ENCODE measurements at places on chromosomes 13 and 19. TPM values are rescaled to one million over a fixed set of nuclear protein-coding genes. Genes with fewer than 3 reads are reported as not detected.

The NOTCH3 gene
- 18.6 TPM for total RNA-seq

The POU4F1 gene
- not detected for total RNA-seq

The TTC9B gene
- total RNA-seq, result 0.29 TPM

The SERTM1 gene
- total RNA-seq, result not detected

The IGLON5 gene
- not detected for total RNA-seq

The P2RY11 gene
- 2.9 TPM for total RNA-seq

The ATP1A3 gene
- total RNA-seq, result 0.86 TPM

The IL4I1 gene
- 6.4 TPM for total RNA-seq

All from A172 (cell line).